ENCODE measurements at places on chromosomes 2 and 18. TPM values are rescaled to one million over a fixed set of nuclear protein-coding genes. Genes with fewer than 3 reads are reported as not detected.

The ANKRD53 gene
- 0.39 TPM for total RNA-seq

The KCNJ3 gene
- total RNA-seq = 0.50 TPM

The SH3BP4 gene
- 39.4 TPM for total RNA-seq

The SCN7A gene
- 0.19 TPM for total RNA-seq

The RUFY4 gene
- not detected for total RNA-seq

The NOL4 gene
- 2.6 TPM for total RNA-seq

The SRD5A2 gene
- not detected for total RNA-seq

The ANKRD30BL gene
- total RNA-seq = not detected

The CDH20 gene
- 0.13 TPM for total RNA-seq

The CHST9 gene
- total RNA-seq = 25.3 TPM

The MERTK gene
- total RNA-seq = 6.1 TPM

The MRPS9 gene
- total RNA-seq = 72.3 TPM

The CYS1 gene
- 0.13 TPM for total RNA-seq

The ADAM23 gene
- 21.3 TPM for total RNA-seq

The ARHGAP15 gene
- not detected for total RNA-seq

The ASB3 gene
- 29.8 TPM for total RNA-seq

The DHRS9 gene
- total RNA-seq = not detected

The EGR4 gene
- not detected for total RNA-seq

The POTEC gene
- 0.07 TPM for total RNA-seq

The MFSD2B gene
- 1.1 TPM for total RNA-seq

The STK17B gene
- 10.5 TPM for total RNA-seq

The PSD4 gene
- 1.3 TPM for total RNA-seq

The DUSP2 gene
- 10.1 TPM for total RNA-seq

The MBOAT2 gene
- 23.4 TPM for total RNA-seq

Measured in H1 (cell line).